ENCODE measurements at places on chromosomes 5 and 9. TPM values are rescaled to one million over a fixed set of nuclear protein-coding genes. Genes with fewer than 3 reads are reported as not detected.

The CCDC183 gene
- 0.06 TPM for polyA plus RNA-seq

GRCh38 chr5:178282391-178282790 is 49.8 kb upstream of the PHYKPL start:
- no peak for DNase-seq

GRCh38 chr9:25519286-25519685 is 159.0 kb downstream of the TUSC1 start:
- DNase-seq: no peak

DNA sequence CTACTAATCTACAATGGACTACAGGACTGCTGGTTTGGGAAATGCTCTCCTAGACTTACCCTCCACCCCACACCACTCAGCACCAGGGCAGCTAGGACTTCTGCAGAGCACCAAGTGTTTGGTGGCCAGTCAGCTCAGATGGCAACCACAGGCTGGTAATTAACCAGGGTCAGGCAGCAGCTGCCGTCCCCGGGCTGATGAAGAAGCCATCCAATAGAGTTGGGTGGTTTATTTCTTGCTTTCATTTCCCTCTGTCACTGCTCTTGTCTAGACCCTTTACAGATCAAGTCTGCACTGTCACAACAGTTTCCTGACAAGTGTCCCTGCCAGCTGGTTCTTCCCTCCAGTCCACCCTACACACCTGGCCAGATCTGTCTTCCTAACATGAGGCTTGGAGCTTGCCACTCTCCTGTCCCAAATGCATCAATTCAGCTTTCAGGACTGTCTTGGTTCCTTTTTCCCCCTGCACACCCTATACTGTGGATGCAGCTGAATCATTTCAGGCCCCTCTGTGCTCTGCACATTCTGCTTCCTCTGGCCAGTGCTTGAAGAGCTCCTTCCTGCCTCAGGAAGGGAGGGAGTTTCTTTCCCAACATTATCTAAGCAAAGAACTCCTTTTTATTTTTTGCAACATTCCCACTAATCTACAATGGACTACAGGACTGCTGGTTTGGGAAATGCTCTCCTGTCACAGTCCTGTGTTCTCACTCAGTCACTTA is 30.2 kb upstream of the HSPA9 start:
- DNase-seq: no peak

- no peak for DNase-seq
Observed at GRCh38 chr9:34993502-34994259, 4.1 kb downstream of the DNAJB5 start.

GRCh38 chr5:135136546-135136945 is 102.5 kb upstream of the PITX1 start:
- no peak for DNase-seq

The GRM6 gene
- polyA plus RNA-seq: not detected

GRCh38 chr5:57804007-57804444 is 321.4 kb upstream of the ACTBL2 start:
- no peak for DNase-seq

GRCh38 chr9:127166651-127167524 is 44.5 kb upstream of the ANGPTL2 start:
- DNase-seq: peak; percentile 83

GRCh38 chr9:1875921-1876448 is 139.2 kb upstream of the SMARCA2 start:
- no peak for DNase-seq

GRCh38 chr9:106930477-106930876 is 67.5 kb downstream of the ZNF462 start:
- no peak for DNase-seq

The STC2 gene
- polyA plus RNA-seq: 4.1 TPM

DNA sequence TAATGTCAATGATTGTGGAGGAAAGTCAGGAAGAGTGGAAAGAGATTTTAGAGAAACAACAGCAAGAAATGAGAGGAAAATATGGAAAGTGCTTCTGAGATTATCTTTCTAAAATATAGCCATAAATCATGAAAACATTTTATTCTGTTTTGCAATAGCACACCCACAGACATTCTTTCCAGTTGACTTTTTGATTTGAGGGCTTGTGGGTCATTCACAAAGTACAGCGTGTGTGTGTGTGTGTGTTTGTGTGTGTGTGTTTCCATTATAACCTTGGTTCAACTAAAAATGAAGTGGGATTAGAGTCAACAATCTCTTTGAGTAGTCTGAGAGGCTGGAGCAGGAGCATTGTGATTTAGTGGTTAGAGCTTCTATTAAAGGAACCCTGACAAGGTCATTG is 116.6 kb upstream of the GAS1 start:
- DNase-seq: no peak

The STPG3 gene
- polyA plus RNA-seq: not detected

DNA sequence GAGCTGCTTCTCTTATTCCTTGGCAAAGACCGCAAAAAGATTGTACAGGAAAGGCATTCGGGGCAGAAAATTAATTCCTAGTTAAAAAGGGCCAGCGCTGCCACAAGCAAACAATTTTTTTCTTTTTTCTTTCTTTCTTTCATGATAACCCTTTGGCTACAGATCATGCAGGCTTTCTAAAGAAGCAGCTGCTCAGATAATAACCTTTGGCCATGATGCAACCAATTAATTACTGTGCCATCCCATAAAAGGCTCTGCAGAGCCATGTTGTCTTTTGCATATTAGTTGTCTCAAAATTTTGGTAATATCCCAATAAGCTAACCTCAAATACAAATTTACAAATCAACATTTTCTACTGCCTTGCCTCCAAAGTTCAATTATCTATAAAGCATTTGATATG is 758.4 kb upstream of the SEMA6A start:
- DNase-seq: no peak

The PLEKHG4B gene
- polyA plus RNA-seq: 0.10 TPM

GRCh38 chr5:141573489-141574121 is 45.2 kb downstream of the DIAPH1 start:
- DNase-seq: no peak

The NSMF gene
- polyA plus RNA-seq: 46.6 TPM

DNA sequence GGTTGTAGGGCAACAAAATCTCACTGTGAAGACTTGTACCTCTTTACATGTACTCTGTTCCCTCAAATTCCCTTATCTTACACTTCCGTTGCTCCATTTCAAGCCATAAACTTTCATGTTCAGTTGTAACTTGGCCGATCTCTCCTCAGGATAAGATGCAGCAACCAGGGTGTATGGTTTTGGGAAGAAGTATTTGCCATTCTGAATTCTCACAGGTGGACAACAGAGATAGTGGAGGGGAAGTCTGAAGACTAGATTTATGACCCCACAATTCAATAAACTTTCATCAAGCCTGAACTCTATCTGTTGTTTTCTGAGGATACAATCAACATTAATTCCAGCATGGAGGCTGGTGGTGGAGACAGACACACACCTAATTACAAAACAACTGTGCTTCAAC is 27.5 kb downstream of the GOLGA1 start:
- no peak for DNase-seq

- no peak for DNase-seq
Observed at GRCh38 chr9:135443797-135444425, 35.7 kb upstream of the PPP1R26 start.

DNA sequence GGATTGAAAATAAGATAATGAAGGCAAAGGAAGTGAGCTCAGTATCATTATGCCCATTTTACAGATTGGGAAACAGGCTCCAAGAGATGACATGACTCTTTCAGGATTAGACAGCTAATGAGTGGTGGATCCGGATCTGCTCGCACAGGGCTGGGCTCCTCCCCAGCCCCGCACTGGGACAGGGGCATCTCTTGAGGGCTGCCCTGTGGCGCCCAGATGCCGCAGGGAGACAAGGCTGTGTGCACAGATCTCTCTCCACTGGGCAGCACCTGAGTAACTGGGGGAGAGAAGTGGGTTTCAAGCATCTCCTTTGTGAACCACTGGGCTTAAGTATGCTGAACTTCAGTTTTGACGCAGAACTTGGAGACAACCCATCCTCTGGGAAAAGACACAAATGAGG is 43.9 kb downstream of the ADAMTS2 start:
- DNase-seq: no peak

GRCh38 chr5:150181027-150181426 is 8.8 kb upstream of the SLC6A7 start:
- DNase-seq: no peak

DNA sequence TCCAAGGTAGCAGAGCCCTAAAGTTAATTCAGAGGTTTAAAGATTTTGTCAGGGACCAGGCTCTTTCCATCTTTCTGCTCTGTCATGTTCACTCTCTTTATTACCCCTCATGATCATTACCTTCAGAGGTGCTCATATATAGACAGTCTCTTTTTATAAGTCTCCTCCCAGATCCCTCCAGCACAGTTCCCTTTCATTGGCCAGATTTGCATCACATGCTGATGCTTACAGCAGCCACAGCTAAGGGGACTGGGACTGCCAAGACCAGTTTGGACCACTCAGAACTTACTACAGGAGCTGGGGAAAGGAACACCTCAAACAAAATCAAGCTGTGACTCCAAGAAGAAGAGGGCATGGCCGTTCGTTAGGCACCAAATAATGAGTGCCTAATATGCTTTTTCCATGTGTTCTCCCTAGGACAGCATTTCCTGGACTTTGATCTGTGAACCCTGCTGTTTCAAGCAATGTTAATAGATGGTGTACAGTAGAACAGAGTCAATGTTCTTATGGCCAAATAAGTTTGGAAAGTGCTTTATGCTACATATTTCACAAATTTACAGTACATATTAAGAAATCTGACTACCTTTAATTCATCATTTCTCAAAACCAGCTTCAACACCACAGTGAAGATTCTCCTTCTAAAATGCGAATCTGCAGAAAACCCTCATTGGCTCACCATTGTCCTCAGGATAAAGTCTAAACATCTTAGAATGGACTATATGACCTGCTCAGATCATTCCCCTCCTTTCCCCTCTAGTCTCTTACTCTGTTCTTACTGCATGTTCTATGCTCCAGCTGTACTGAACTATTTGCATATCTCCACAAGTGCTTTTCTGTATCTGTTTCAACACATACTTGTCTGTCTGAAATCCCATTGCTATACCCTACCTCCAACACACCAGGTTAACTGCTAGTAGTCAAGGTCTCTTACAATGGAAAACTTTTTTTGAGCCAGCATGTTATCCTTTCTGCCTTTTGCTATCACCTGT is 3.4 kb downstream of the C5orf58 start:
- DNase-seq: no peak

GRCh38 chr9:124443625-124444024 is 6.6 kb upstream of the ADGRD2 start:
- no peak for DNase-seq
